ENCODE measurements at places on chromosomes 2 and 18. TPM values are rescaled to one million over a fixed set of nuclear protein-coding genes. Genes with fewer than 3 reads are reported as not detected.

TTLL4 gene
- 3.5 TPM for total RNA-seq

TEX44 gene
- not detected for total RNA-seq

MATN3 gene
- 0.52 TPM for total RNA-seq

EPB41L3 gene
- total RNA-seq: 49.1 TPM

FLACC1 gene
- total RNA-seq: 0.87 TPM

WDCP gene
- 6.3 TPM for total RNA-seq

RUFY4 gene
- total RNA-seq: not detected

TMEFF2 gene
- not detected for total RNA-seq

UGT1A1 gene
- total RNA-seq: not detected

UNC80 gene
- total RNA-seq: 0.26 TPM

IL1F10 gene
- not detected for total RNA-seq

NUP35 gene
- 10.7 TPM for total RNA-seq

ITGA4 gene
- total RNA-seq: 0.52 TPM

TRIM54 gene
- 1.3 TPM for total RNA-seq

OXER1 gene
- not detected for total RNA-seq

MAPK4 gene
- not detected for total RNA-seq

B3GNT7 gene
- 13.0 TPM for total RNA-seq

ASPRV1 gene
- 0.26 TPM for total RNA-seq

GLI2 gene
- total RNA-seq: 0.09 TPM

TNFRSF11A gene
- 49.1 TPM for total RNA-seq

THSD7B gene
- total RNA-seq: not detected

KLHL29 gene
- total RNA-seq: 2.8 TPM

UPP2 gene
- not detected for total RNA-seq

VWA3B gene
- total RNA-seq: not detected

MC4R gene
- total RNA-seq: not detected

ALK gene
- total RNA-seq: not detected

GATA6 gene
- total RNA-seq: 0.17 TPM

LRP2 gene
- total RNA-seq: under 0.01 TPM

RFTN2 gene
- 14.0 TPM for total RNA-seq

FSIP2 gene
- total RNA-seq: under 0.01 TPM

CYP1B1 gene
- total RNA-seq: 0.11 TPM

PIAS2 gene
- 14.0 TPM for total RNA-seq

RIOK3 gene
- total RNA-seq: 78.0 TPM

ANKRD30BL gene
- total RNA-seq: not detected

GFPT1 gene
- total RNA-seq: 24.6 TPM

HOXD11 gene
- 0.11 TPM for total RNA-seq

OST4 gene
- 403 TPM for total RNA-seq

PFN4 gene
- total RNA-seq: 0.17 TPM

DNER gene
- total RNA-seq: under 0.01 TPM

CFLAR gene
- 93.4 TPM for total RNA-seq

GREB1L gene
- 3.5 TPM for total RNA-seq

GPR45 gene
- total RNA-seq: not detected

TUBB8B gene
- 0.11 TPM for total RNA-seq

NOL4 gene
- total RNA-seq: not detected

RESP18 gene
- not detected for total RNA-seq
